ENCODE measurements at places on chromosomes 1 and 21.

DNA sequence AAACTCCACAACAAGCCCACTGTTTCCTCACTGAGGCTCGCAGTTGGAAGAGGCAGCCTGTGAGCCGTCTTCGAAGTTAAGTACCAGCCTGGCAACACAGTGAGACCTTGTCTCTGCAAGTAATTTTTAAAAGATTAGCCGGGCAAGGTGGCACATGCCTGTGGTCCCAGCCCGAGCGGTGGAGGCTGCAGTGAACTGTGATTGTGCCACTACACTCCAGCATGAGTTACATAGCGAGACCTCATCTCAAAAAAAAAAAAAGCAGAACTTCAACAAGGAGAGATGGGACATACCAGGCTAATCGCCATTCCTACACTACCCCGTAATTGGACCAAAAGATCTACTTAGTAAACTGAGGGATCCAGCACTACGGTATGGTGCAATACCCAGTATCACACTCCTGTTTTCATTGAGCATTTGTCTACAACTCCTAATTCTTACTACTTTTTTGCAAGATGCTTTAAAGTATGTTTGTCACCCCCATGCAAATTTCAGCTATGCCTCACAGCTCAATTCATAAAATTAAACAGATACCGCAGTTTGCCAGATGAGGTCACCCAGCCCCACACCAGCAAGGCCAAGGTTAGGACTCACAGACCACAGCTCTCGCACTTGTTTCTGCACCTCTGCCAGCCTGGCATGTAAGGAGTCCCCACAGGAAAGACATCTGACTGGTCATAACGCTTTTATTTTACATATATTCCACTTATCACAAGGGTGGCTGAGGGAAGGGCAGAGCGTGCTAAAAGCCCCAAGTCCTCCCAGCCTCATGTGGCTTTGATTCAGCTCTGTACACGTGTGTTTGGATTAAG lies 21.0 kb downstream of the SDE2 start:
- no peak for DNase-seq

- DNase-seq, result no peak
These were observed 333.8 kb upstream of the PTBP2 start for GRCh38 chr1:96387785-96388184.

GRCh38 chr1:94817712-94818111 lies 2.4 kb upstream of the SLC44A3 start:
- DNase-seq, result no peak

GRCh38 chr1:170555370-170555769 lies 23.4 kb downstream of the GORAB start:
- no peak for DNase-seq

DNA sequence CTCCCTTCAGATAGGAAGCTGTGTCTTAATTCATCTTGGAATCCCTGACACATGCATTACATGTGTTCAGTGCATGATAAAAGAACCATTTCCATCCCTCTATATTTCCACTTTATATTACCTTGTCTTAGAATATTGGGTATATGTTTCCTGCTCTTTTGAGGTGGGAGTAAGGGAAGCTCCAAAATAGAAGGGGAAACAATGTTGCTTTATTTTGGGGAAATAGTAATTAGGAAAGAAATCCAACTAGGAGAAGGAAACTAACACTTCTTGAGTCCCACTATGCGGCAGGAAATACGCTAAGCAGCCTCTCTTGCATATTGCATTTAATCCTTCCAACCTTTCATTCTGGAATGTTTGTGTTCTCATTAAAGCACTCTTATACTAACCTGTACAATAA lies 89.4 kb upstream of the VAV3 start:
- no peak for DNase-seq

DNA sequence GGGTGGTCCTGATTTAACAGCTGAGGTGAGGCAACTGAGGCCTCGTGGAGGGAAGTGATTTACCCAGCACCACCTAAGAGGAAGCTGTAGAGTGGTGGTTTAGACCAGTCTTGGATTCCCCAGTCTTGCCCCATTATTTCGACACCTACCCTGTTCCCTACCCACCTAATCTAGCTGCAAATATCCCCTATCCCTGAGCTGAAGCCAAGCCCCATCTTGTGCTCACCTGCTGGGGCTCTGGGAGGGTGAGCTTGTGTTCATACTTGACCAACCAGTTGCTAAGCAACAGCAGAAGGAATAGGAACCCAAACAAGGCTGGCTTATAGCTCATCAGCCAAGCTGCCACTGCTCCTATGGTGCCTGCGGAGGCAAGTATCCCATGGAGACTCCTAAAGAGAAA lies 2.0 kb downstream of the TEX46 start:
- DNase-seq, result no peak

GRCh38 chr1:199319341-199319740 lies 680.5 kb downstream of the PTPRC start:
- DNase-seq, result peak; percentile 18

DNA sequence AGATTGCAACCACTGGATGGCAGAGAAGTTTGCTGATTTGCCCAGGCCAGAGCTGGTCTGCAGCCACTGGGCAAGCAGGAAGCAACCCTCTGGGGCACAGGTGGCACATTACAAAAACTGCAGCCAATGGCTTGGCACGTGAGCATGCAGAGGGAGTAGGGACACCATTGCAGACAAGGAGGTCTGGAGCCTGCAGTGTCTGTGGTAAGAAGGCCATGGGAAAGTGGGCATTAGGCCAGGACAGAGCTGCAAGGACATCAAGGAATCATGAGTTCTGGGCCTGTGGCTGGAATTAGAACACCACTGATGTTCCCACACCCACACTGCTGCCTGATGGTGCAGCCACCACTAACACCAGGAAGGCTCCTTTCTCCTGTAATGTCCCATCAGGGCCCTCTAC lies 113.0 kb downstream of the TSEN15 start:
- peak; percentile 24 for DNase-seq

- DNase-seq, result no peak
These were observed 101.5 kb downstream of the COLGALT2 start for GRCh38 chr1:183936009-183936408.

Data from fibroblast of skin of right biceps (primary cell).